ENCODE measurements at places on chromosomes 16 and 17.

- DNase-seq = no peak
Observed at GRCh38 chr17:27545562-27546229, 85.3 kb upstream of the LGALS9 start.

DNA sequence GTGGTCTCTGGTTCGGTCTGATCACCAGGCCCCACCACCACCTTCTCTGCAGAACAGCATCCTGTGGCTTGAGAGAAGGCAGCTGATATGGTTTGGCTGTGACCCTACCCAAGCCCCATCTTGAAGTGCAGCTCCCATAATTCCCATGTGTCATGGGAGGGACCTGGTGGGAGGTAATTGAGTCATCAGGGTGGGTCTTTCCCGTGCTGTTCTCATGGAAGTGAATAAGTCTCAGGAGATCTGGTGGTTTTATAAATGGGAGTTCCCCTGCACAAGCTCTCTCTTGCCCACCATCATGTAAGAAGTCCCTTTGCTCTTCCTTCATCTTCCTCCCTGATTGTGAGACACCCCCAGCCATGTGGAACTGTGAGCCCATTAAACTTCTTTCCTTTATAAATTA is 352.3 kb upstream of the CDH5 start:
- no peak for DNase-seq

- no peak for DNase-seq
Observed at GRCh38 chr17:77089124-77089490, 51.7 kb upstream of the SEC14L1 start.

- DNase-seq = peak; percentile 0
Observed at GRCh38 chr17:19978805-19979211, 1.2 kb upstream of the AKAP10 start.

DNA sequence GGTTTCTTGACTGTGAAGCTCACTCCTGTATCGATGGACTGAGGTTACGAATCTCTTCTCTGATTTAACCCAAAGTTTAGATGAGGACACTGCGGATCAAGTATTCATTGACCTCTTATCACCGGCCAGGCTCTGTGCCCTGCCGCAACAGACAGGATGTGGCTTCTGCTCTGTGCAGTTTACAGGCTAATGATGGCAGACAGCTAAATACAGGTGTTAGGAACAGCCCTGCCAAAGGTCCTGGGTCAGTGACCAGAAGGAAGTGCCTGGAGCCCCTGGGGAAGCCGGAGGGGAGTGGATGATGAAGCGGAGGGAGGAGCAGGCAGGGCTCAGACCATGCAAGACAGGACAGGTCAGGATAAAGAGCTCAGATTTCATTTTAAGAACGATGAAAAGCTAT is 44.4 kb downstream of the HAPSTR1 start:
- no peak for DNase-seq

- no peak for DNase-seq
Observed at GRCh38 chr17:60506312-60506711, 19.7 kb downstream of the APPBP2 start.

- DNase-seq = no peak
Observed at GRCh38 chr17:2688351-2689342, 22.9 kb downstream of the CLUH start.

GRCh38 chr16:89420204-89420603 is 70.2 kb downstream of the ANKRD11 start:
- no peak for DNase-seq

- no peak for DNase-seq
Observed at GRCh38 chr17:538181-538973, 176.3 kb downstream of the VPS53 start.

DNA sequence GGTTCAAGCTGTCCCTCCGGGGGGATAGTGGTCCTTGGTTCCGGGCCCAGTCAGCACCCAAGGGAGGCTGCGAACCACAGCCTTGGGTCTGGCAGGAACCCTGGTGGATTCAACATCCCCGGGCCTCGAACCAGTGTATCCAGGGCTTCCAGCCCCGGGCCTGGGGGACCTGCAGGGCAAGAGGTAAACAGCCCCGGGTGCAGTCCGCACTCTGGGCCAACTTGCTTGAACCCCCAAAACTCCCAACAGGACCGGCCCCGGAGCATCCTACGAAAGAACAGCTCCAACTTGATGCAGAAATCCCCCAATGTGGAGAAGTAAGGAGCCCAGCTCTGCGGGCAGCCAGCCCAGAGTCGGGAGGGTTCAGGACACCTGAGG is 1.5 kb upstream of the NEURL4 start:
- DNase-seq = no peak

GRCh38 chr16:2497695-2498484 is 15.9 kb upstream of the ATP6V0C start:
- no peak for DNase-seq

GRCh38 chr16:12255919-12256665 is 279.6 kb downstream of the SNX29 start:
- no peak for DNase-seq

DNA sequence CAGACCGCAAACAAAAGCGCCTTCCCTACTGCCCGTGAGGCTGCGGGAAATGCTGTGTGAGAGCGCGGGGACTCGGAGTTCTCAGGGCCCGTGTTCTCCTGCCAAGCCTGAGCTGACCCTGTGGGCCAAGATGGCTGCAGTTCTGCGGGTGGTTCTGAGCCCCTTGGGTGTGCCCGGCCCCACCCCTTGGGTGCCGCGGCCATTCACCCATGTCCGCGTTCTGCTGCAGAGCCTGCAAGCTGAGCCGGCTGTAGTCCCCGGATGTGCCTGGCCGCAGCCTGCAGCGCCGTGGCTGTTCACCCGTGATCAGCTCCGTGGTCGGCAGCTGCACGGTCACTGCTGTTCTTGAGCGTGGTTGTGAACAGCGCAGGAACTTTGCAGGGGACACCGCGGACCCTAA is 20.0 kb downstream of the ACSF3 start:
- no peak for DNase-seq

DNA sequence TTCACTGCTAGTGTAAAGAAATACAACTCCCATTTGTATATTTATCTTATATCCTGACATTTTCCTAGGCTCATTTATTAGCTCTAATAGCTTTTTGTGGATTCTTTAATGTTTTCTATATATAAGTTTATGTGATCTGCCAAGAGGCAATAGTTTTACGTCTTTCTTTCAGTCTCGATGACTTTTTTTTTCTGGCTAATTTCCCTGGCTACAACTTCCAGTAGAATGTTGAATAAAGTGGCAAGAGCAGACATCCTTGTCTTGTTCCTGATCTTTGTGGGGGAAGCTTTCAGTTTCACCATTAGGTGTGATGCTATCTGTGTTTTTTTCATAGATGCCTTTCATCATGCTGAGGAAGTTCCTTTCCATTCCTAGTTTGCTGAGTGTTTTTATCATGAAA is 43.9 kb upstream of the ABCA3 start:
- no peak for DNase-seq

- no peak for DNase-seq
Observed at GRCh38 chr16:79469999-79470398, 130.5 kb downstream of the MAF start.

DNA sequence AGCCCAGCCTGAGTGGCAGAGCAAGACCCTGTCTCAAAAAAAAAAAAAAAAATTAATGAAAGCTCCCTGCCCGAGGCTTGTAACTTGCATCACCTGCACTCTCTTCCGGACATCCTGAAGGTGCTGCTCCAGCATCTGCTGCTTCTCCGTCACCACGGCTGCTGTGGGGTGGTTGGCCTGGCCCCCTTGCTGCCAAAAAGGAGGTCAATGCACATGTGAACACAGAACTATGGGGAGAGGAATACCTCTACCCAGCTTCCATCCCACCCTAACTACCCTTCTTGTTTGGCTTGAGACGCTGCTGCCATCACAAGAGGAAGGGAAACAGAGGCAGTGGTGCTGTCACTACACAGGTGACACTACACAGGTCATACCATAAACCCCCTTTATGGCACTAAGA is 49.0 kb downstream of the STAT3 start:
- DNase-seq = no peak

DNA sequence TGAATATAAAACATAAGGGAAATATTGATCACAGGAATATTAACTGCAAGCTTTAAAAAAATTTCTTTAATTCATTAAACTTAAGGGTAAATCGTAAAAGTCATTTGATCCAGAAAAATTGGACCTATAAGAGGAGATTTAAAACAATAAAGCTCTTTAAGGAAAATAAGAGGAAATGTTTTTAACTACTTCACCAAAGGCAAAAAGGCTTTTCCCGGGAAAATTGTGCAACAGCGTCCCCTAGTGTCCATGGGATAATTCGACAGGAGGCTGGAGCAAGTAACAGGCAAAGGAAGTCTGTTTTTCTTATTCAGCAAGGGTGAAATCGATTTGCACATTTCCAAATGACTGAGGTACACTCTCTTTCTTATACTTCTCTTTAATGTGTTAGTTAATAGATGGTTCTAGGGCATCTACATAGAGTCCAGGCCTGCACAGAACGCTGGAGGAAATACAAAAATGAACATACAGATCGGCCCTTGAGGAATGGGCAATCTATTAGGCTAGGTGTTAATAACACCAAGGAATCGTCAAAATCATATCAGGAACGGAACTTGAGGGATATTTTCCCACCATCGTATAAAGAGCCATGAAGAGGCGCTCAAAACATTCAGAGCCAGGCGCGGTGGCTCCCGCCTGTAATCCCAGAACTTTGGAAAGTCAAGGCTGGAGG is 61.4 kb downstream of the ZNF18 start:
- peak; percentile 78 for DNase-seq

DNA sequence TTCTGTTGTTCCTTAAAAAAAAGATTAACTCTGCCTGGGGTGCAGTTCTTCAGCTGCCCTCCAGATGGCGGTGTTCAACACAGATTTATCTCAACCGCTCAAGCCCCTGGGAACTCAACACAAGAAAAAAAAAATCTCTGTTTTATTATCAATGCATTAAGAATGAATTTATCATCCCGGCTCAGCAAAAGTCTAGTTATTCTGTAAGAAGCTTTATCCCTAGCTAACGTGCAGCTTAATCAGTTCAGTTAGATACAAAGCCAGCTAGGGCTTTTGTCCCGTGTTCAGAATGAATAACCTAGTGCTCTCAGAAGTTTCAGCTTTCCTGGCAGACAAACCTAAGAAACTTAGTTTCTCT is 475.9 kb upstream of the CCL2 start:
- DNase-seq = peak; percentile 31

- DNase-seq = no peak
Observed at GRCh38 chr17:45374501-45374900, 57.7 kb upstream of the MAP3K14 start.

GRCh38 chr17:27463235-27463677 is 7.0 kb downstream of the KSR1 start:
- no peak for DNase-seq

DNA sequence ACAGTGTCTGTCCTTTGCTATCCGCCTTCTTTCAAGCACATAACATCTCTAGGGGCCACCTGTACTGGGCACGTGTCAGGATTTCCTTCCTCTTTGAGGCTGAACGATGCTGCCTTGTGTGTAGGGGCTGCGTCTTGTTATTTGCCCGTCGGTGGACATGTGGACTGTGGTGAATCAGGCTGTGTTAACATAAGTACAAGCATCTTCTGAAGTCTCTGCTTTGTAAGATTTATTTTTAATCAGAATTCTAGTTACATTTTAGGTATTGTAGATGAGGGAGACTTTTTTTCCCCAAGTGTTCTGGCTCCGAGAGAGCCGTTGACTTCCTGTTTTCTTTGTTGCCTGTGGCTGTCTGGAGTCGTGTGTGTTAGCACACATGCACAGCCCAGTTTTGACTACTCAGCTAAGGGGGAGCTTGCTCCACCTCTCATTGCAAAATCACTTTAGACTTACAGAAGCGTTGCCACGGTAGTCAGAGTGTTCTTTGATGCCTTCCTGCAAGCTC is 26.1 kb downstream of the SPG7 start:
- no peak for DNase-seq

DNA sequence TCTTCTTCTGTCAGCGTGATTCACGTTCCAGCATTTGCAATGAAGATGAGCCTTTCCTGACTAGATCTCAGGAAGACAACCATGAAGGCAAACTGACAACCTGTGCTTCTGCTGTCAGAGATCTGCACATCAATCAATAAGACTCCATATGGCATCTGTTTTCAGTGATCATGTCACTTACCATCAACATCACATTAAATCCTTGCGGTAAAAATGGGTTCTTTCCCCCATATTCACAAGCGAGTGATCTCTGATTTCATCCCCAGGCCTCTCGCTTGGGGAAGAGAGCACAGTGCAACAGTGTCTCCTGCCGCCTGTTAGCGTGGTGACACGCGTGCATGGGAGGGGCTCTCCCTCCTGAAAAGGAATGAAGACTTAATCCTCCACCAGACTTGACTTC is 11.1 kb downstream of the NACA2 start:
- DNase-seq = no peak

All from mesothelial cell of epicardium (in vitro differentiated cells).